ENCODE measurements at places on chromosomes 2 and 18. TPM values are rescaled to one million over a fixed set of nuclear protein-coding genes. Genes with fewer than 3 reads are reported as not detected.
A peak's percentile ranks its signal among the peaks of the same experiment; 100 is the strongest.

- no peak for DNase-seq
These were observed 165.0 kb downstream of the BCL2 start for GRCh38 chr18:63154350-63155152.

The FAM124B gene
- not detected for polyA plus RNA-seq

The GATA6 gene
- polyA plus RNA-seq = 4.2 TPM

DNA sequence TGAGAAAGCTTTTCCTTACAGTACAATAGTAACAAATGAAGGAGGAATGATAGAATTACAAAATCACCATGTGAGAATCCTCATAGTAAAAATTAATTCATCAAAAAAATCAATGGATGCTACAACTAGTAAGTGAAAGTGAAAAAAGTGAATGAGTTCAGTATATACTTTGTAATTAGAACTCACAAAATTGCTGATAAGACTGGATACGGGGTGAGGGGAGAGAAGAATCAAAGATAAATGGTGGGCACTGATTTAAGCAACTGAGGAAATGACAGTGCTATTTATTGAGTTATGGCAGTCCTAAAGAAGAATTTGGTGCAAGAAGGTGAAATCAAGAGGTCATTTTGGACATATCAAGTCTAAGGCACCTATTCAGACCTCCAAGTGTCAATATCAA, 20.6 kb downstream of the OLA1 start:
- DNase-seq = no peak

DNA sequence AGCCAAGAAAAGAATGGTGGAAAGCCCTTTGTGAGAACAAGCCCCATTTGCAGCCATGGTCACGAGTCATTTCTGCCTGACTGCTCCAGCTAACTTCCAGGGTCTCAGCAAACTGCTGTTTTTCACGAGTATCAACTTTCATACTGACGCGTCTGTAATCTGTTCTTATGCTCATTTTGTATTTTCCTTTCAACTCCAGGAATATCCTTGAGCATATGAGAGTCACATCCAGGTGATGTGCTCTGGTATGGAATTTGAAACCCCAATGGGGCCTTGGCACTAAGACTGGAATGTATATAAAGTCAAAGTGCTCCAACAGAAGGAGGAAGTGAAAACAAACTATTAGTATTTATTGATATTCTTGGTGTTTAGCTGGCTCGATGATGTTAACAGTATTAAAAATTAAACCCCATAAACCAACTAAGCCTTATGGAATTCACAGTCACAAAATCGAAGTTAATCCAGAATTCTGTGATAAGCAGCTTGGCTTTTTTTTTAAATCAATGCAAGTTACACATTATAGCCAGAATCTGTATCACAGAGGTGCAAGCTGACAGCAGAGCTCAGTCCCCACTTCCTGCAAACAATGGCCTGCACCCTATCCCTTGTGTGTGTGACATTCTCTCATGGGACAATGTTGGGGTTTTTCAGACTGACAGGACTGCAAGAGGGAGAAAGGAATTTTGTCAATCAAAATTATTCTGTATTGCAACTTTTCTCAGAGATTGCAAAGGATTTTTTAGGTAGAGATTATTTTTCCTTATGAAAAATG, 26.1 kb downstream of the SLC14A1 start:
- peak; percentile 54 for DNase-seq

The STEAP3 gene
- polyA plus RNA-seq = 43.9 TPM

DNA sequence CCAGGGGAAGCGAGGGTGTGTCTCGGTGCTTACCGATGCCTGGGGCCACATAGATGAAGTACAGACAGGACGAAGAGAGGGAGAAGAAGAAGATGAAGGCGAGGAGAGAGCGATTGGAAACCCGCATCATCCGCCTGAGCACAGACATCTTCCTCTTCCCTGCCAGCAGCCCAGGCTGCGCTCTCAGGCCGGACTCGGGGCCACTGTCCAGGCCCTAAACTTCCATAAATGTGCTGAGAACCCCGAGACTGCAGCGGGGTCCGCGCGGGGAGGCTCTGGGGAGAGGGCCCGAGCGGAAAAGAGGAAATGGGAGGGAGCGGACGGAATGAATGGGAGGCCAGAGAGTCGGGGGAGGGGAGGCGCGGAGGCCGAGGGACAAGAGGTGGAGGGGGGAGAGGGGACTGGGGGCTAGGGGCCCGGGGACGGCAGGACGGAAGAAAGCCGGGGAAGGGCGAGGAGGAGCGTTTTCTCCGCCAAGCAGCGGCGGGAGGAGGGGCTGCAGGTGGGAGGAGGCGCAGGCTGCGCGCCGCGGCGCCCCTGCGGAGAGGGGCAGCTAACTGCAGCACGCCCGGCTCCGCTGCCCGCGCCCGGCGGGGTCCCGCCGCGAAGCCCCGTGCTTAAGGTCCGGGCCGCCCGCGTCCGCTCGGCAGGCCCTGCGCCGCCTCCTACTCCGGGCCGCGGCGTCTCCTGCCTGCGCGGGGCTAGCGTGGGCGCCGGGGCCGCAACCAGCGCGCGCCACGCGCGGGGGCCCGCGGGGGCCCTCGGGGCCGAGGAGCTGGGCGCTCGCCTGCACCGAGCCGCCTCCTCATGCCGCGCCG, at the start of gene B4GALT6:
Gene B4GALT6, minus strand, starts transcription at position 303 of the 818 bp plus-strand sequence. Its CDS starts 155 bp downstream, at position 148.
- DNase-seq = no peak
